ENCODE measurements at places on chromosomes 1 and 21.

- DNase-seq, result no peak
Measured at GRCh38 chr1:241950390-241950789, 7.2 kb upstream of the BECN2 start.

- no peak for DNase-seq
Measured at GRCh38 chr1:6179564-6180175, 451 bp downstream of the CHD5 start.

- DNase-seq, result no peak
Measured at GRCh38 chr1:172003766-172004530, 162.7 kb downstream of the DNM3 start.

GRCh38 chr21:27067226-27067625 is 100.3 kb upstream of the ADAMTS5 start:
- DNase-seq, result no peak

- no peak for DNase-seq
Measured at GRCh38 chr1:32899586-32900296, 1.4 kb downstream of the TMEM54 start.

GRCh38 chr1:187787736-187788135 is 959.0 kb downstream of the PLA2G4A start:
- DNase-seq, result no peak

GRCh38 chr1:97739596-97740103 is 181.2 kb downstream of the DPYD start:
- no peak for DNase-seq

DNA sequence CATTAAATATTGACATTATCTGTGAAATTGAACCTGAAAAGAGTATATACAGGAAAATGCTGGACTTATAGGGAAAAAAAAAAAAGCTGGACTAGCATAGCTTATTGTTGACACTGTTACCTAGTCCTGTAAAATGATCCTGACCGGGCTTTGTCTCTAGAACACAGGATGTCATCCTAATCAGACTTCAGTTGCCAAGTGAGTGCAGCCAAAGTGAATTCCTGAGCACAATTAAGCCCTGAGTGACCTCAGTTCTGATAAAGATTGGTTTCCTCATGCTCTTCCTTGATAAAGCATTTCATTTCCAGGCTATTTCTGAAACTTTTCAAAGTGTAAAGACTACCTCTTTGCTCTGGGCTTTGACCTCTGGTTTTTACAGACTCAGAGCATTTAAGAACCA is 19.8 kb downstream of the SELP start:
- no peak for DNase-seq

DNA sequence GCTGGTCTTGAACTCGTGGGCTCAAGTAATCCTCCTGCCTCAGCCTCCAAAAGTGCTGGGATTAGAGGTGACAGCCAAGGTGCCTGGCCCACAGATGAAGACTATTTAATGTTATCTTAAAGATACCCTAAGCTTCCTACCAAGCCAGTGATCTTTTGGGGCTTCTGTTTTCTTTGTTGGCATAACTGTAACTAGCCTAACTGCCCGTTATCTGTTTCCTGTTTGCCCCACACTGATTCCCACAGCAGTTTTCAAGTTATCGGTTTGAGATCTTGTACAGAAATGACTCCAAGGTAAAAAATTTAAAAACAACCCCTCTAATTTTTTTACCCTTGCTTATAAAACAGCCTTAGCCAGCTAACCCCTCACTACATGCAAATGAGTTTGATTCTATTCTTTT is 12.4 kb downstream of the SELL start:
- DNase-seq, result no peak

- DNase-seq, result no peak
Measured at GRCh38 chr1:89391686-89392085, 27.8 kb downstream of the GBP6 start.

GRCh38 chr1:32501865-32502264 is 37.0 kb downstream of the ZBTB8B start:
- no peak for DNase-seq

GRCh38 chr1:180489976-180490375 is 12.4 kb downstream of the ACBD6 start:
- no peak for DNase-seq

- no peak for DNase-seq
Measured at GRCh38 chr1:96865731-96866685, 144.4 kb downstream of the PTBP2 start.

DNA sequence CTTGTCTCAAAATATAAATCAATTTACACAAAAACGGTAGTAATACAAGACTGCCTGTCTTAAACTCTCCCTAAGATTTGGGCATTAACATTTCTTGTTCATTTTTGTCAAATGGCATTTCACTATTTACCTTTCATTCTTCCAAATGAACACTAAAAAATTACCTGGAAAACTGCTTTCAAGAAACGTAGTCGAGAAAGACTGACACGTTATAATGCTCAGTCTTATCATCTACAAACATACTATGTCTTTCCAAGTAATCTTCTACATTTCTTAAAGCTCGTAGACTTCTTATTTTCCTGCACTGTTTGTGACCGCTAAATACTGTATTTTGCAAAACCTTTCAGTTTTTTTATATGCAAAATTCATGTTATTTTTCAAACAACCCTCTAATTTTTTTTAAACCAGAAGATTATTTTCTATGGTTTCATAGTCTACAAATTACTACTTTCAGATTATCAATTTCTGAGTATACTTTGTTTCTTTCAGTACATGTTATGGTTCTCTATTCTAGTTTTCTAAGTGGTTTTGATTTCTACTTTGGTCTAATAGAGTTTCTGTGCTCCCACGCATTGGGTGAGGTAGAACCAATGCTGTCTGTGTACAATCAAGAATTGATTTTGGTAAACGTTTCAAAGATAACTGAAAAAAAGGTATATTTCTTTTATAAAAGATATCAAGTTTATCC is 336.4 kb downstream of the SMYD3 start:
- no peak for DNase-seq

- DNase-seq, result no peak
Measured at GRCh38 chr1:30915491-30916230, 7.1 kb upstream of the SDC3 start.

Data from SW 1271 (cell line).